Epithelial cell of umbilical artery (primary cell): ENCODE measurements at places on chromosomes 4 and X. TPM values are rescaled to one million over a fixed set of nuclear protein-coding genes. Genes with fewer than 3 reads are reported as not detected.

MBTPS2 gene
- 5.5 and 6.8 TPM in 2 replicates for total RNA-seq

MAGEA2 gene
- not detected in 2 replicates for total RNA-seq

CLGN gene
- total RNA-seq = 0.32 and 2.1 TPM in 2 replicates

MAGEA12 gene
- total RNA-seq = not detected in 2 replicates

MTTP gene
- 0.65 TPM in 1 of 2 replicates, not detected in the other for total RNA-seq

ALAS2 gene
- total RNA-seq = not detected in 2 replicates

RBM10 gene
- 57.3 and 58.1 TPM in 2 replicates for total RNA-seq

MAGEA10 gene
- not detected in 2 replicates for total RNA-seq

RNF128 gene
- total RNA-seq = under 0.01 and 0.15 TPM in 2 replicates

EVC2 gene
- 6.8 and 11.7 TPM in 2 replicates for total RNA-seq

DRP2 gene
- total RNA-seq = 0.15 and 0.32 TPM in 2 replicates

BEND2 gene
- not detected in 2 replicates for total RNA-seq

PRR32 gene
- total RNA-seq = not detected in 2 replicates

HSFX3 gene
- not detected in 2 replicates for total RNA-seq

GDPD2 gene
- not detected in 2 replicates for total RNA-seq

MSANTD1 gene
- total RNA-seq = under 0.01 and 0.46 TPM in 2 replicates

TRAPPC2 gene
- total RNA-seq = 15.9 and 21.4 TPM in 2 replicates

ENPEP gene
- total RNA-seq = 0.30 TPM in 1 of 2 replicates, not detected in the other

SCML2 gene
- 0.97 and 2.3 TPM in 2 replicates for total RNA-seq

DMP1 gene
- not detected in 2 replicates for total RNA-seq

SSX2B gene
- not detected in 2 replicates for total RNA-seq

SLC10A3 gene
- 8.4 and 10.6 TPM in 2 replicates for total RNA-seq

AGA gene
- total RNA-seq = 22.4 and 31.3 TPM in 2 replicates

ARHGEF9 gene
- total RNA-seq = 11.9 and 12.0 TPM in 2 replicates

SOD3 gene
- under 0.01 TPM in 1 of 2 replicates, not detected in the other for total RNA-seq

HEPH gene
- total RNA-seq = under 0.01 and 0.15 TPM in 2 replicates

MAGEC1 gene
- total RNA-seq = not detected in 2 replicates

TBC1D25 gene
- total RNA-seq = 3.2 and 4.9 TPM in 2 replicates

ADH4 gene
- not detected in 2 replicates for total RNA-seq

KLF8 gene
- under 0.01 TPM in 1 of 2 replicates, not detected in the other for total RNA-seq

PARM1 gene
- not detected in 2 replicates for total RNA-seq

GRIA3 gene
- total RNA-seq = 0.15 TPM in 1 of 2 replicates, not detected in the other

GPR173 gene
- 1.6 and 2.9 TPM in 2 replicates for total RNA-seq

HTR2C gene
- not detected in 2 replicates for total RNA-seq

ADH1B gene
- total RNA-seq = 0.65 and 1.2 TPM in 2 replicates

CNGA1 gene
- 0.32 TPM in 1 of 2 replicates, not detected in the other for total RNA-seq
